Diencephalon (tissue), 1 donor: ENCODE measurements at places on chromosomes 12 and 14. TPM values are rescaled to one million over a fixed set of nuclear protein-coding genes. Genes with fewer than 3 reads are reported as not detected.

Gene EPYC
- total RNA-seq: not detected

Gene LAG3
- not detected for total RNA-seq

Gene GOLT1B
- 55.8 TPM for total RNA-seq

Gene KRT6C
- total RNA-seq: not detected

Gene DPY19L2
- 35.5 TPM for total RNA-seq

Gene RD3L
- 1.2 TPM for total RNA-seq

Gene SLCO1B1
- total RNA-seq: not detected

Gene CLEC1B
- not detected for total RNA-seq

Gene MAP3K9
- 31.6 TPM for total RNA-seq

Gene DCD
- not detected for total RNA-seq

Gene KIF5A
- 114 TPM for total RNA-seq

Gene SLC2A13
- total RNA-seq: 127 TPM

Gene DAO
- total RNA-seq: not detected

Gene FBXW8
- 9.7 TPM for total RNA-seq

Gene DCN
- 39.4 TPM for total RNA-seq

Gene PIWIL1
- 0.23 TPM for total RNA-seq

Gene INSM2
- total RNA-seq: 2.3 TPM
